Heart right ventricle (tissue), 16 donors: ENCODE measurements at places on chromosomes 2 and 18. TPM values are rescaled to one million over a fixed set of nuclear protein-coding genes. Genes with fewer than 3 reads are reported as not detected.

The ZNF532 gene
- 13.8 TPM for polyA plus RNA-seq

The C1D gene
- 25.2 TPM for polyA plus RNA-seq

The ST8SIA5 gene
- 1.0 TPM for polyA plus RNA-seq

GRCh38 chr2:98647636-98648035, 39.2 kb downstream of the UNC50 start:
- no peaks in the 10 kb centered on the region for H3K27me3 ChIP-seq
- H3K4me3 ChIP-seq, result no peak overlapping the region
- no peak overlapping the region for H3K27ac ChIP-seq
- H3K4me1 ChIP-seq, result no peaks in the 10 kb centered on the region
- peaks cover 11% of the 10 kb centered on the region for H3K36me3 ChIP-seq
- no peak for DNase-seq
